NCI-H2029 treated with DMSO at 0.1 percent for 48 hours (cell line): ENCODE measurements at places on chromosomes 4 and X.
A peak's percentile ranks its signal among the peaks of the same experiment; 100 is the strongest.

DNA sequence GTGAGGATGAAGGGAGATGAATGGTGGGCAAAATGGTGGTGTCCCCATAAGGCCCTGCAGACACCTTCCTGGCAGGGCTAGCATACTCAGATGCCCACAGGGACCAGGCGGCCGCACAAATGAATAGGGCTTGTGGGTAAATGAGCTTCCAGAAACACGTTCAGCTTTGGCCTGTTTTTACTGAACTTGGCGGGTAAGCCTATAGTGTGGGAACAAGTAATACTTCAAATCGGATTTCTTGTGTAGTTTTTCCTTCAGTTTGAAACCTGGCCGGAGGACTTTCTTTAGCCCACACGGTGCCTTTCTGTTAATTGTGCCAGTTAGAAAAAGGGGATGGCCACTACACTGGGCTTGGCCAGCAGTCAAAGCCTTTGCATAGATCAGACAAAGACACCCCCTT lies 22.8 kb downstream of the SMS start:
- no peak for DNase-seq

- DNase-seq = no peak
Measured at GRCh38 chrX:42732506-42732905, 45.5 kb downstream of the PPP1R2C start.

DNA sequence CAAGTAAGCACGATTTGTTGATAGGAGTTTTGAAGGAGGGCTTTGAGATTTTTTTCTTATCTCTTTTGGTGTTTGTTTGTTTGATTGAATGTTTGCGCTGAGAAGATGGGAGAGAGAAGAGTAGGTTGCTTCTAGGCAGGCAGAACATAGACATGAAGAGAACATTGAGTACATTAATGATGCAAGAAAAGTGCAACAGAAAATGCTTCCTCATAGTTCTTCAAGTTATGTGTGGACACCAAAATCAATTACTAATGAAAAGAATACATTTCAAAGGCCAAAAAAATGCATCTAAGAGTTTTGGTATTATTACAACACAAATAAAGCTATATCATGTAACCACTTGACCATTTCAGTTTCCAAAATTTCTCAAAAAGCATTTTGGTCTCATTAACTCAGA lies 191.0 kb upstream of the PPARGC1A start:
- no peak for DNase-seq

GRCh38 chr4:96205143-96205936 lies 365.4 kb downstream of the PDHA2 start:
- DNase-seq = no peak

- no peak for DNase-seq
Measured at GRCh38 chrX:11445540-11445939, 152.3 kb downstream of the AMELX start.

DNA sequence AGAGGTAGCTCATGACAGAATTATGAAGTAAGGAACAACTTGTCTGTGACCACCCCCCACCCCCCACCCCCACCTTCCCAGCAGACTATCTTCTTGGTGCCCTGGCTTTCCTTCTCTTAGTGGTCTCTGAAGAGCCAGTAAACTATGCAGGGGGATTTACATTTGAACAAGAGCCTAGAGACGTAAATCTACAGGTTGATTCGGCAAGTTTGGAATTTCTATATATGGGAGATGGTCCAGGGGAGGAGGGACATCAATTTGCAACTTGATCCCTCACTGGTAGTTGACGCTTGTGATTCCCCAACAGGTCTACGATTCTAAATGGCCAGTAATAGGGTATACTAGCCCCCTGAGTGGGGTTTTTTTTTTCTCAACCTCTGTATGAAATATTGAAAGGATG lies 36.7 kb downstream of the IL13RA1 start:
- DNase-seq = no peak

DNA sequence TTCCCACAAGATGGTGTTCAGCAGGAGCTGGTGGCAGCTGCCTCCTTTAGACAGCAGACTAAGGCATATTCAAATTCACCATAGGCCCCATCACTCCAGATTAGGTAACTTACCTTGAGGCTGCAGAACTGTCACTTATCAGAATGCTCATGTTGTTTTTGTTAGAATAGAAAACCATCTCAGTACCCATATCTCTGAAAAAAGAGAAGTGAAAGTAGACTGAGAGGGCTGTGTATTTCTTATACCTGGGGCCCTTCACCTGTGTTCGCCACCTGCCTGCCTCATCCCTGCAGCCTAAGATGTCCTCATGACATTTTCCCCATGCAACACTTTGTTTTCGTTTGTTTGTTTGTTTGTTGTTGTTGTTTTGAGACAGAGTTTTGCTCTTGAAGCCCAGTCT lies 32.9 kb upstream of the SPRY1 start:
- no peak for DNase-seq

DNA sequence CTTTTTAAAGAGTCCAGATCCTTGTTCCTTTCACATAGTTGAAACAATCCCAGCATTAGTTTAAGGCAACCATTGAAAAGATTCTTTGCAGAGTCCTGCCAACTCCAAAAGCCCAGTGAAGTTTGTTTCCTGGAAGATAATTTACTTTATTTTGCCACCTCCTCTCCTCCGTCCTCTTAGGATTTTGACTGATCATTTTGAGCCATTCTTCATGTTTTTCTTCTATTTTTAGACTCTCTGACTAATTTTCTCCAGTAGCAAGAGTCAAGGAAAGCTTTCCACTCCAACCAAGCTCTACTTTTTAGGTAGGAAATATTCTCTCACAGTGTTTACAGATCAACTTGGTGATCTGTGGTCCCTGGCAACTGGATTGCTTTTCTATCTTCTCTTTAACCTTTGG lies 10.3 kb downstream of the NCBP2L start:
- no peak for DNase-seq

DNA sequence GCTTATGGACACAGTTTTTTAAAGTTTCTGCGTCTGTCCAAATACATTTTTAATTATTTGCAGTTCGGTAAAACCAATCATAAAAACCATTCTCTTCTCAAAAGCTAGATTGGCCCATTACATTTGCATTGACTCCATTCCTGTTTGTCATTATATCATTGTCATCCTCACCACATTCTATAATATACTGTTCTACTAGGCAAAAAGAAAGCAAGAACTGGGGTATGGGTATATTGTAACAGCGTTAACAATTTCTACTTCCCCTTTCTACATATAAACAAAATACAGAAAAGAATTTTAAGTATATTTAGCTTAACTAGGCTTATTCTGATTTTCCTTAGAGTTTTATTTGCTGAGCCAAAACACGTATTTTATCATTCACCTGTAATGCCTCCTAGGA lies 91.8 kb downstream of the RAP1GDS1 start:
- no peak for DNase-seq

- DNase-seq = no peak
Measured at GRCh38 chr4:140047786-140048185, 106.2 kb downstream of the MAML3 start.

GRCh38 chr4:14168919-14169318 lies 541.4 kb upstream of the BOD1L1 start:
- peak; percentile 25 for DNase-seq

- no peak for DNase-seq
Measured at GRCh38 chr4:56158483-56158882, 209.7 kb downstream of the CEP135 start.

DNA sequence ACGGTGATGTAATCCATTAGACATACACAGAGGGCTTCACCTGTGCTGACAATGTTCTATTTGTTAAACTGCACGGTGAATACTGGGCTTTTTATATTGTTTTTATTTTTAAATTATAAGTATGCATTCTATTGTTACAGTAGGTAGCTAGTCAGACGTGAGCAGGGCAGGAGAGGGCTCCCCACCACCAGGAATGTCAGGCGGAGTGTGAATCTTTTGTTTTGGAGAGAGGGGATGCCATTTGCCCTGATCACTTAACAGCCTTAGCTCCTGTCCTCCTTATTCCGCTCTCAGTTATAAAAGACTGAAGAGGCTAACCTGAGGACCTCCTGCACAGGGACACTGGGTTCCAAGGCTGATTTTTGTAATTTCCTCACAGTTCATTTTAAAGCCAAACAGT lies 151.6 kb upstream of the TAPT1 start:
- no peak for DNase-seq

DNA sequence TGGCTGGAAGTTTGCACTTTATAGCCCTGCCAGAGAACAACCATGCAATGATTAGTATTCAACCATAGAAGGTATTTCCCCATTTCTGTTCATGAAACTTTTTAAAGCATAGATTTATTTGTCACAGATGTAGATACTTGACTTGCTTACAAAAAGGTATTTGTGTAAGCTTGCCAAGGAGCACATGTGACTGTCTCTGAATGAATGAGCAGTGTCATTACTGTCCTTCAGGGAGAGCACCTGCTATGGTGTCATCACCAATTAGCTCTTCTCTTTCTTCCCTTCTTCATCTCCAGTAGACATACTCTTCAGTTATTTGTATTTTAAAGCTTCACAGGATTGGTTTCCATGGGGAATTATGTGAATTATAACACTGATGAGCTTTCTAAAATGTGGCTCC lies 1064.7 kb upstream of the GRIA3 start:
- DNase-seq = peak; percentile 47
